ENCODE measurements at places on chromosomes 16 and 17.

DNA sequence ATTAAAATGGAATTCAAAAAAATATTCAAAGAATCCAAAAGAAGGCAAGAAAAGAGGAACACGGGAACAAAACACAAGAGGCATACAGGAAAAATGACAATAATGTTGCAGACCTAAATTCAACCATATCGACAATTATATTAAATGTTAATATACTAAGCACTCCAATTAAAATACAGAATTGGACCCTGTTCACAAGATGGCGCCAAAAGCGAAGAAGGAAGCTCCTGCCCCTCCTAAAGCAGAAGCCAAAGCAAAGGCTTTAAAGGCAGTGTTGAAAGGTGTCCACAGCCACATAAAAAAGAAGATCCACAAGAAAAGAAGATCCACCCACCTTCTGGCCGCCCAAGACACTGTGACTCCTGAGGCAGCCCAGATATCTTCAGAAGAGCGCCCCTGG is 6.3 kb upstream of the XAF1 start:
- no peak overlapping the region for H3K27ac ChIP-seq
- no peaks in the 10 kb centered on the region for H3K36me3 ChIP-seq
- peaks cover 27% of the 10 kb centered on the region for H3K27me3 ChIP-seq
- no peak overlapping the region for H3K4me3 ChIP-seq
- DNase-seq: no peak
- H3K4me1 ChIP-seq: peaks cover 15% of the 10 kb centered on the region

DNA sequence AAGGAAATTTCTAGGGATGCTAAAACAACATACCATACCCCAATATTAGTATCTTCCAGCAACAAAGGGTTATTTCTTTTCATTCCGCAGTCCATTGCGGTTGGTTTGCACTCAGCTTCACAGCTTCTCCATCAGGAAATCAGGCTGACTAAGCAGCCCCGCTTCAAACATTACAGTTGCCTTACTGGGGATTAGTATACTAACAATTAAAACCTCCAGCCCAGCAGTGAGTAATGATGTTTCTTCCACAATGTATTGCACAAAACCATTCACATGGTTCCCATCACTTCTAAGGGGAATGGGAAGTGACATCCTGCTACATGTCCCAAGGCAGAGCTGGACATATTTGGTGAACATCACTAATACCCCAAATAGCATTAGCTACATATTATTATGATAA is 1384.9 kb downstream of the CDH8 start:
- no peaks in the 10 kb centered on the region for H3K4me1 ChIP-seq
- no peaks in the 10 kb centered on the region for H3K27me3 ChIP-seq
- no peak overlapping the region for H3K4me3 ChIP-seq
- no peak overlapping the region for H3K27ac ChIP-seq
- H3K36me3 ChIP-seq: no peaks in the 10 kb centered on the region

DNA sequence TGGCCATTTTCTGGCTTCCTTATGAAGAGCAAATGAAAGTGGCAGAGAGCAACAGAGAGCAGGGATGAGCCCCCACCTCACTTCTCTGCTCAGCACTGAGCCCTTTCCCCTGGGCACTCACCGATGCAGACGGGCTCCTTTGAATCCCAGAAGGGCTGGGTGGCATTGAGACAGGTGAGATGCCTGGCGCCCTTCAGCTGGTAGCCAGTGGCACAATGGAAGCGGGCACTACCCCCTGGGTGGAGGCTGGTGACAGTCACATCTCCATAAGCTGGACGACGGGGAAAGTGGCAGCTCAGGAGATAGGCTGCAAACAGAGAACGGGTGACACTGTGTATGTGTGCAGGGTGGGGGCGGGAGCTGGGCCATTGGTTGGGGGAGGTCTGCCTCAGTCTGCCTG is 12.5 kb upstream of the PHF12 start:
- no peaks in the 10 kb centered on the region for H3K36me3 ChIP-seq
- H3K4me3 ChIP-seq: no peak overlapping the region
- peaks cover 9% of the 10 kb centered on the region for H3K27me3 ChIP-seq
- H3K27ac ChIP-seq: no peak overlapping the region

- peaks cover 74% of the 10 kb centered on the region for H3K27me3 ChIP-seq
- H3K27ac ChIP-seq: no peak overlapping the region
- DNase-seq: no peak
- H3K4me3 ChIP-seq: no peak overlapping the region
- H3K4me1 ChIP-seq: peaks cover 4% of the 10 kb centered on the region
These were observed 1.5 kb upstream of the CDH13 start for GRCh38 chr16:82625066-82625968.

GRCh38 chr17:58110012-58110411 is 26.8 kb downstream of the DYNLL2 start:
- H3K27ac ChIP-seq: no peak overlapping the region
- H3K27me3 ChIP-seq: peaks cover 12% of the 10 kb centered on the region
- H3K4me3 ChIP-seq: no peak overlapping the region
- H3K4me1 ChIP-seq: no peaks in the 10 kb centered on the region
- no peaks in the 10 kb centered on the region for H3K36me3 ChIP-seq
- DNase-seq: no peak
